ENCODE measurements at places on chromosomes 2 and 18.
A peak's percentile ranks its signal among the peaks of the same experiment; 100 is the strongest.

GRCh38 chr18:51051105-51051712 lies 21.2 kb downstream of the SMAD4 start:
- DNase-seq: peak; percentile 61

- no peak for DNase-seq
Measured at GRCh38 chr2:70817284-70817954, 3.0 kb downstream of the CLEC4F start.

DNA sequence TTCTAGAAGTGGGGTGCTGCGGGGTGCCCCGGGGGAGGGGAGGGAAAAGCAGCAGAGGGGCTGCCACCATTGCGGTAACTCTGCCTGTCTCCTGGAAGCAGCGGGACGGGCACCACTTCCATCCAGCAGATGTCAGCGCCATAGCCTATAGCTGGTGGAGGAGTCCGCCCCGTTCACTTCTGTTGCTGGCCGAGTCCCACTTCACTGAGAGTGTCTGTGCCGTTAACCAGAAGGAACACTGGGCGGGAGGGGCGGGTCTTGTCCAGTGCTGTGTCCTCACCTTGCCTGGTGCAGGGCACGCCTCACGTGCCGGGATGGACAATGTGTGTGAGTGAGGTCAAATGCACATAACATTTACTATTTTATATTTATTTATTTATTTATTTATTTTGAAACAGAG lies 19.3 kb upstream of the ODC1 start:
- DNase-seq: no peak

DNA sequence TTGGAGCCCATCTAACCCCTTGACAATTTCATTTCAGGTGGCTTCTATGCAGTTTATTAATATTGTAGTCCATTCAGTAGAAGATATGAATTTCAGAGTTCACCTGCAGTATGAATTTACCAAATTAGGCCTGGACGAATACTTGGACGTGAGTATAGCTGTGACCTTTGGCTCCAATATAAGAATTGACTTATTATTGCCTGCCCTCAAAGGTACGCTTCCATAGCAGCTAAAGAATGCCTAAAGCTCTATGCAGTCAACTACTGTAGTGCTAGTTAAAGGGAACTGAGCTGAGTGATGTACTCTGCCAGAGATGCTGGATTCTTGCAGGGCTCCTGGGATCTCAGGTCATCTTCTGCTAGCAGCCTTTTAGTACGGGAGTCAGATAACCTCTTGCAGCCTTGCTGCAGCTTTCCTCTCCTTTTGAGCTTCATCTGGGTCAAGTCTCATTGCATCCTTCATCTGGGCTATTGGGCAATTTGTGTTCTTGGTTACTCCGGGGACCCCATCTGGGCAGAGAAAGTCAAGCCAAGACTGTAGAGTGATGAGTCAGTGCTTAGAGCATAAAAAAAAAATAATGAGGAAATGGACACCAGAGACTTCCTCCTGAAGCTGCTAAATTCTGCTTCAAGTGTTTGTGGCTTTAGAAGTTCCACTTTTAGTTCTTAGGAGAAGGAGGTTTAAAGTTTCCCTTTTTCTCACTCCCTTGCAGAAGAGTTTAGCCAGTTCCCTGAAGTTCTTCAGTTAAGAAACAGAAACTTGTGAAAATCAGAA lies 105.6 kb downstream of the PRPF40A start:
- DNase-seq: peak; percentile 83

DNA sequence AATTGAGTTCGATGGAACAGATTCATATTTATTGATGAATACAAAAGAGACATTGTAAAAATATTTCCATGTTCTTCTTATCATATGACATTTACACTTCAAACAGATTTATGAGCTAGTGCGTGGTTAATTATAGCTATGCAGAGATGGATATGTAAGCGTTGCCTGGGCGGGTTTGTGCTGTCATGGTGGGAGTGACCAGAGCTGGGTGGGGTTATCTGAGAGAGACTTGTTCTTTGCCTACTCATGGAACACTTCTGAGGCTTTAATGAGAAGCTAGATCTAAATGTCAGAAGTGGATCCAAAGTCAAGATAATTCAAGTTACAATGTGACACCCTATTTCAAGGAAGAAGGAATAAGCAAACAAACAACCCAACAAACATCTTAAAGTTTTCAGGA lies 162.3 kb upstream of the ZEB2 start:
- DNase-seq: no peak

DNA sequence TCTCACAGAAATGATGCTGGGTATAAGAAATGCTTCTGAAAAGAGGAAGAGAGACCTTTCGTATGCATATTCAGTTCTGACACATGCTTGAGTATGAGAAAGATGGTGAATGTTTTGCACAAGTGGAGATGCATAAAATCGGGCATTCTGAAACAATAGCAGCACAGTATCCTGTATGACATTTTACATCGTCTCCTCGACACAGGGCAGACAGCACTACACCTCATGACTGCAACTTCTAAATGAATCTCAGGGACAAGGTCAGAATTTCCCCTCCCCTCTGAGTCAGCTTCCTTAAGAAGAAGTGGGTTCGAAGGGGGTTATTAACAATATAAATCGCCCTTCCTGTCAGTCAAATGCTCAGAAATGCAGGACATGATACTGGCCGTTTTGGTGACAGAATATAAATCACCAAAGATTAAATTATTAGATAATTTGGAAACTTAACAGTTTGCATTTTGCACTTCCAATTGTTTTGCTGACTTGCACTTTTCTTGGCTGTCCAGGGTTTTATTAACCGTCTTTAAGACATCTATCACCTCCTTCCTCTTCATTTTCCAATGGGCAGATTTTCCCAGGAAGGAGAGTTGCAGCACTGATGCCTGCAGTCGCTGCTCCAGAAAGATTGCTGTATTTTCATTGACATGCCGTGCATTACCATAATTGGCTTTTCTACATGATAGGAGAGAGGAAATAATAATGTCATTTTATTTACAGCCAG lies 57.2 kb downstream of the TSHZ1 start:
- no peak for DNase-seq

DNA sequence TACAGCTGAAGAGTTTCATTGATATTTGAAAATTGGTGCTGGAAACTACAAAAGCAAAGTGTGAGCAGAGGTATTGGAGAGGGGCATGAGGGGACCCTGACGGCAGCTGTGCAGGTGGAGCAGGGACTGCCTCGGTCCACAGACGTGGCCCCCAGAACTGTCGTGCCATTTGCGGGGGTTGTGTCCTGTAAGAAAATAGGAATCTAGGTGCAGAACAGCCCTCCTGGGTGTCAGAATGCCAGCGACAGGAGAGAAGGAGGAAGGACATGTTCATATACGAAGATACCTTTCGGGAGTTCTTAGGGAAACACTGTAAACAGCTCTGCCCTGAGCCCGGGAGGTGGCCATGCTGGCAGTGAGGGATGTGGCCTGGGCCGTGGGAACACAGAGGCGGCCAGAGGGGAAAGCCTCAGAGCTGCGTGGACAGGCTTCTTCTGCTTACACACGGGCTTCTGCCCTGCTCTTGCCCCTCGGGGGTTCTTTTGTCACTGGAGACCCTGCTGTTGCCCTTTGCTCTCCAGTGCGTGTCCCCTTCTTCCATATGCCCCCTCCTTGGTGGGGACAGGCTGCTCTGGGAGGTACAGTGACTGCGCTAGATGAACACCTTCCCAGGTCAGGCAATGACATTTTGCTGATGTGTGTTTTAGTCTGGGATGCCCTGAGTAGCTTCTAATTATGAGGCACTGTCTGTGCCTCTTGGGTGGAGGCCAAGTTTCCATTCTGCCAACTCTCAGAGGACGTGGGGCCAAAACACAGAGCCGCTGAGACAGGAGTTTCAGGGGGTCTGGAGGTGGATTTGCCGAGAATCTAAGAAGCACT lies 81.9 kb upstream of the TXNDC2 start:
- DNase-seq: no peak

GRCh38 chr2:82508702-82509101 lies 1950.4 kb downstream of the SUCLG1 start:
- no peak for DNase-seq

DNA sequence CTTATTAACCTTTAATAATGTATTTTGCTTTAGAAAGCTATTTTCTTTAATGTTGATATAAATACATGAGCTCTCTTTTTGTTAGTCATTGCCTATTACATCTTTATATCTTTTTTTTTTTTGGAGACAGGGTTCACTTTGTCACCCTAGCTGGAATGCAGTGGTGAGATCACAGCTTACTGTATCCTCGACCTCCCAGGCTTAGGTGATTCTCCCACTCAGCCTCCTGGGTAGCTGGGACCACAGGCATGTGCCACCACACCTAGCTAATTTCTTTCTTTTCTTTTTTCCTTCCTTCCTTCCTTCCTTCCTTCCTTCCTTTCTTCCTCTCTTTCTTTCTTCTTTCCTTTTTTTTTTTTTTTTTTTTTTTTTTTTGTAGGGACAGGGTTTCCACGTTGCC lies 15.4 kb downstream of the NAB1 start:
- DNase-seq: no peak

GRCh38 chr2:67619204-67619603 lies 222.1 kb downstream of the ETAA1 start:
- no peak for DNase-seq

DNA sequence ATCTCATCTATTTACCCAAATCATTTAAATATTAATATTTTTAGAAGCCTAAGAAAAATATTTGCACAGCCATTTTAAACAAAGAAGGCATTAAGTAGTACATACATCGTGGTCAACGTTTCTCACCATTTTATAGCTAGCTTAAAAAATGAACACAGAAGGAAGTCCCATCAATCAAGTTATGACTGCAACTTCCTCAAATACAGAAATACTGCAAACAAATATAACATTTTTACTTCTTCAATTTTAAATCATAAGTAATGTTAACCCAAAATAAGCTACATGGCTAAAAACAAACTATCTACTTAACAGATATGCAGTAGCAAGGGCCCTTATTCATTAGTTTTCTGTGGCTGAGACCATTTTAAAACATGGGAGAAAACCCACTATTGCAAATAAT lies 30.6 kb downstream of the ITSN2 start:
- DNase-seq: no peak

GRCh38 chr2:235126768-235127167 lies 175.0 kb downstream of the SH3BP4 start:
- DNase-seq: no peak

- no peak for DNase-seq
Measured at GRCh38 chr2:189177251-189177840, 2.2 kb downstream of the COL5A2 start.

GRCh38 chr2:49480520-49480919 lies 326.2 kb upstream of the FSHR start:
- DNase-seq: no peak

DNA sequence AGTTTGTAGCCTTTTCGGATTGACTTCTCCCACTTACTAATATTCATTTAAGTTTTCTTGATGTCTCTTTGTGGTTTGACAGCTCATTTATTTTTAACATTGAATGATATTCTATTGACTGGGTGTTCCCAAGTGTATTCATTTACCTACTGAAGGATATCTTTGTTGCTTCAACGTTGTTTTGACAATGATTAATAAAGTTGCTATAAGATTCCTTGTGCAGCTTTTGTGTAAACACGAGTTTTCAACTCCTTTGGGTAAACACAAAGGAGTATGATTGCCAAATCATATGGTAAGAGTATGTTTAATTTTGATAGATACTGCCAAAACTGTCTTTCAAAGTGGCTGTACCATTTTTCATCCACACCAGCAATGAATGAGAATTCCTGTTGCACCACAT lies 1200.9 kb downstream of the DSC3 start:
- no peak for DNase-seq

- no peak for DNase-seq
Measured at GRCh38 chr2:106812383-106812782, 73.6 kb downstream of the ST6GAL2 start.

DNA sequence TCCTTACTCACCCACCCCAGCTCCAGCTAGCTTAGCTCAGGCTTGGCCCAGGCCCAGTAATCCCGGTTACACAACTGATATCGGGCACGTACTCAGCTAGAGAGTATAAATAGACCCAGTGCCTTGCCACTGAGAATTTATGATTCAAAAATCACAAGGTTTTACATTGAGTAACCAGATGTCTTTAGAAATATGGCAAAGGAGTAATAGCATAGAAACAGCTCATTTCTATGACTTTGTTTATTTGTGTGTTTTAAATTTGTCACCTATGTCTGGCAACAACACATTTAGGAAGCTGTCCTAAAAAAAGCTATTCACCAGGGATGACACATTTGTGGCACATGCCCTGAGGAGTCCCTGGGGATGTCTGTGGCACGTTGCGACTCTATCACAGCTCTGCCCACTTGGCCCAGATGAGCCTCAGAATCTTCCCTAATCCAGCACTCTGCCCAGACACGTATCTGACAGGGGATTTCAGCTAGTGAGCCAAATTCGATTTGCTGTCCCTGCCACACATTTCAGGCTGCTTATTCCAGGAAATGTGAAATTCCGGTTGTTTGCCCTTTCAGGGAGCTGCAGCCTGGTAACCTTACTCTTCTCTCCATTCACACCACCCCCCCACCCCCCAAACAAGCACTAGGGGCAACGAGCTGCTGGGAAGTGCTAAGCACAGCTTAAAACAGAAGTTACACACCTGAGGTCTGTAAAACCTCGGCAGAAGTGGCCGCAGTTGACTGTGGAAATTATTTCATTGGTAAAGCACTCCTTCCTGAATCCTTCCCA lies 85.4 kb upstream of the ZCCHC2 start:
- DNase-seq: peak; percentile 43

- no peak for DNase-seq
Measured at GRCh38 chr2:10980886-10981425, 69.2 kb downstream of the KCNF1 start.

GRCh38 chr2:15043336-15044058 lies 411.0 kb downstream of the LRATD1 start:
- DNase-seq: no peak

DNA sequence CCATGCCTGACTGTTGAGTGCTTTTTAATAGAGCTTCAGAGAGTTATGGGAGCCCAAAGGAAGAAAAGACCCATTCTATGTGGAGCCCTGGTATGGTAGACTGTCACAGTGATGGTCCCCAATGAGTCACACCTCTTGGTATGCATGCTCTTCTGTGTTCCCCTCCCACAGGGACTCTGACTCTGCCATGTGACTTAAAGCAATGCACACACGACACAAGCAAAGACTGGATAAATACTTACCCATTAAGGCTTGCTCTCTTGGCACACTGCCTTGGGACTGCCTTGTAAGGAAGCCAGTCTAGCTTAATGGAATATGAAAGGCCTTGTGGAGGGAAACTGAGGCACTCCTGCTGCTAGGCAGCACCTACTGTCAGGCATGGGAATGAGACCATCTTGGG lies 16.7 kb upstream of the DTNB start:
- DNase-seq: peak; percentile 66

- no peak for DNase-seq
Measured at GRCh38 chr2:46382331-46383112, 85.3 kb downstream of the EPAS1 start.

- no peak for DNase-seq
Measured at GRCh38 chr2:238922435-238922834, 74.5 kb downstream of the TWIST2 start.

GRCh38 chr2:171878481-171878993 lies 15.5 kb downstream of the SLC25A12 start:
- DNase-seq: peak; percentile 73
